ENCODE measurements at places on chromosomes 6 and 20. TPM values are rescaled to one million over a fixed set of nuclear protein-coding genes. Genes with fewer than 3 reads are reported as not detected.

The MRPS18B gene
- total RNA-seq, result 62.1 TPM

The LATS1 gene
- 6.3 TPM for total RNA-seq

The SIRPD gene
- not detected for total RNA-seq

The ARMC2 gene
- 0.77 TPM for total RNA-seq

The HDAC2 gene
- 55.2 TPM for total RNA-seq

The C20orf144 gene
- total RNA-seq, result not detected

The CALHM6 gene
- total RNA-seq, result 0.64 TPM

The CD93 gene
- total RNA-seq, result under 0.01 TPM

The UST gene
- total RNA-seq, result 26.9 TPM

The B3GALT4 gene
- total RNA-seq, result 3.9 TPM

The PREX1 gene
- total RNA-seq, result under 0.01 TPM

The MICB gene
- 2.9 TPM for total RNA-seq

The SAMD3 gene
- total RNA-seq, result not detected

The ADAM33 gene
- total RNA-seq, result 0.53 TPM

The CDH26 gene
- 8.4 TPM for total RNA-seq

The SNTA1 gene
- 4.2 TPM for total RNA-seq

The QKI gene
- total RNA-seq, result 67.2 TPM

The PTGIS gene
- total RNA-seq, result 0.13 TPM

The RTN4IP1 gene
- 6.8 TPM for total RNA-seq

The CCN5 gene
- total RNA-seq, result not detected

The GLP1R gene
- not detected for total RNA-seq

The CD24 gene
- 1,344 TPM for total RNA-seq

The SLC17A2 gene
- total RNA-seq, result not detected

The NTSR1 gene
- not detected for total RNA-seq

The SAMD10 gene
- total RNA-seq, result 2.7 TPM

The MMP24 gene
- total RNA-seq, result not detected

The UBE2C gene
- 0.26 TPM for total RNA-seq

The KIAA1755 gene
- not detected for total RNA-seq

The CCDC170 gene
- not detected for total RNA-seq

The BANF2 gene
- not detected for total RNA-seq

The AIF1 gene
- total RNA-seq, result not detected

The RAET1L gene
- 0.79 TPM for total RNA-seq

The POM121L2 gene
- total RNA-seq, result not detected

The NKAIN4 gene
- 1.1 TPM for total RNA-seq

The MAFB gene
- 1.3 TPM for total RNA-seq

The C20orf202 gene
- not detected for total RNA-seq

The WFDC10B gene
- total RNA-seq, result not detected

The GATA5 gene
- not detected for total RNA-seq

The BTNL2 gene
- total RNA-seq, result 0.26 TPM

The MYBL2 gene
- total RNA-seq, result under 0.01 TPM

The SMAP1 gene
- total RNA-seq, result 12.4 TPM

The TSBP1 gene
- total RNA-seq, result not detected

The ANKRD66 gene
- not detected for total RNA-seq

The EDN1 gene
- total RNA-seq, result 2.9 TPM

The IL17A gene
- not detected for total RNA-seq

The PRDM13 gene
- total RNA-seq, result not detected

The CALHM4 gene
- total RNA-seq, result under 0.01 TPM

The DYNLT2 gene
- 1.1 TPM for total RNA-seq

The L3MBTL3 gene
- 7.3 TPM for total RNA-seq

The HLA-DPA1 gene
- total RNA-seq, result 1.1 TPM

The FNDC1 gene
- total RNA-seq, result not detected

The LY6G6D gene
- total RNA-seq, result not detected

The FANCE gene
- 46.3 TPM for total RNA-seq

Measured in bronchial epithelial cell (primary cell).